ENCODE measurements at places on chromosomes 4 and X. TPM values are rescaled to one million over a fixed set of nuclear protein-coding genes. Genes with fewer than 3 reads are reported as not detected.

POU3F4 gene
- not detected for total RNA-seq

PGRMC1 gene
- total RNA-seq: 71.6 TPM

ABCG2 gene
- 9.1 TPM for total RNA-seq

DCAF4L1 gene
- 0.53 TPM for total RNA-seq

SRPK3 gene
- not detected for total RNA-seq

ZCCHC18 gene
- 0.24 TPM for total RNA-seq

NKX3-2 gene
- total RNA-seq: not detected

MAGEA2B gene
- total RNA-seq: not detected

CSAG2 gene
- total RNA-seq: not detected

MAOA gene
- 159 TPM for total RNA-seq

SSX3 gene
- not detected for total RNA-seq

MED12 gene
- 48.4 TPM for total RNA-seq

ETDA gene
- not detected for total RNA-seq

NSUN7 gene
- 9.2 TPM for total RNA-seq

SPOCK3 gene
- total RNA-seq: 0.74 TPM

CLTRN gene
- 0.38 TPM for total RNA-seq

ZDHHC15 gene
- total RNA-seq: 1.8 TPM

CCKAR gene
- total RNA-seq: not detected

Data from lower lobe of right lung (tissue), 2 donors.